Cerebellar nuclear complex (tissue), 1 donor: ENCODE measurements at places on chromosomes 6 and 20.

GRCh38 chr6:75234126-75234865 lies 9.3 kb downstream of the COX7A2 start:
- peak; percentile 1 for DNase-seq

DNA sequence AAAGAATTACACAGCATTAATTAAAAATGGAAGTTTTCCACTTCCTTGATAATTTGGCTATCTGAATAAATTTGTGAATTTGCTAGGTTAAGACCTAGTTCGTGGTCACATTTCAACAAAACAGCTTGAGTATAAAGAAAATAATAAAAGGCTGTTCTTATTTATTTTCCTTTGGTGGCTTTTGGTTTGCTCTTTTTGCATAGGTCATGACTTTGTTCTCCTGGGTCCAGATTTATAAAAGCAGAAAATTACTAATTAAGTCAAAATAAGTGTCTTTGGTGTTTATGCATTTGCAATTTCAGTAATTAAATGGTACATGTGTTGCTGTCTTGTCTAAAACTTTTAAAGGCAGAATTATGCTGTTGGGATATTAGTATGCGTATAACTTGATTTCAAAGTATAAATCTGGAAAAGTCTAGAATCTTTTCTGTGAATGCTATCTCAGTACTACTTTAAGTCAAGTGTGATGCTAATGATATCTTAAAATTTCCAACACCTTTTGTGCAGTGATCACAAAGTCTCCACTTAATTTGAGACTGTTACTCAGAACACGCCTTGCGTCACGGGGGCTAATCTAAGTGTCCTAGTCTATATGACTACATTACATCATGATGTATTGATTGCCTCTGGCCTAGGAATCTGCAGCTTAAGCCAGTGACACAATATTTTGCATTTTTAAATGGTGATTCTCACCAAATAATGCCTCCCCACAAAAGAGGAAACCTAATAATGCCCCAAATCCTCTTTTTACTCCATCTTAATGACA lies 41.0 kb downstream of the GNAS start:
- DNase-seq, result no peak

DNA sequence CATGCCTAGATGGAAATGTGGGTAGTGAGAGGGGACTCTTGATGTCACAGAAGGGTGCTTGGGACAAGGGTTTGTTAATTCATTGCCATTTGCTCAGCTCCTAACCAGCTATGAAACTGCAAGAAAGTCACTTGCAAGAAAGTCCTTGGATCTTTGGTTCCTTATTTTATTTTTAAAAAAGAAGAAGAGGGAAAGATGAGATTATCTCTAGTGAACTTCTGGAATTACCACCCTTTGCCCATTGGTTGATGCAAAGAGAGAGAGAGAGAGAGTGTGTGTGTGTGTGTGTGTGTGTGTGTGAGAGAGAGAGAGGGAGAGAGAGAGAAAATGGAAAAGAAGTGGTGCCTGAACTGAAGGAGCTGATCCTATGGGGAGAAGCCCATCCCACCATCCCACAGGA lies 4.6 kb upstream of the SFT2D1 start:
- no peak for DNase-seq

- no peak for DNase-seq
These were observed 8.6 kb upstream of the JPH2 start for GRCh38 chr20:44195605-44196004.

- DNase-seq, result no peak
These were observed 73.9 kb downstream of the PKIB start for GRCh38 chr6:122683989-122684651.

DNA sequence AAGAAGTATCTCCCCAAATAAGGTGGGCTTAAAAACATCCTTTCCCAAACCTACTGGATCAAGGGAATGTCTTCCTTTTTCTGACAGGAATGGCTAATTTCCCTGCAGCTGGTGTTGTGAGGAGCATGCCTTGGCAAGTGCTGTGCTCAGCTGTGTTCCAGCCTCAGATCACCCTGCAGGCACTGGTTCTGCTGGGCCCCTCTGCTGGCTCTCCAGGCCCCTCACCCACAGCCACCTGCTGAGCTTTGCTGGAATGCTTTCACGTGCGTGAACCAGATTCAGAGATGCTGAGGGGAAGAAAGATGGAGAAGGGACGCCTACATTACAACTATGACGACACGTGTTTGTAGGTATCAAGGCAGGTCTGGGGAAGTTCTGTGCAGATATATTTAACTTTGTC lies 71.3 kb upstream of the FOXC1 start:
- no peak for DNase-seq

GRCh38 chr6:30002871-30003270 lies 58.2 kb upstream of the POLR1H start:
- no peak for DNase-seq

DNA sequence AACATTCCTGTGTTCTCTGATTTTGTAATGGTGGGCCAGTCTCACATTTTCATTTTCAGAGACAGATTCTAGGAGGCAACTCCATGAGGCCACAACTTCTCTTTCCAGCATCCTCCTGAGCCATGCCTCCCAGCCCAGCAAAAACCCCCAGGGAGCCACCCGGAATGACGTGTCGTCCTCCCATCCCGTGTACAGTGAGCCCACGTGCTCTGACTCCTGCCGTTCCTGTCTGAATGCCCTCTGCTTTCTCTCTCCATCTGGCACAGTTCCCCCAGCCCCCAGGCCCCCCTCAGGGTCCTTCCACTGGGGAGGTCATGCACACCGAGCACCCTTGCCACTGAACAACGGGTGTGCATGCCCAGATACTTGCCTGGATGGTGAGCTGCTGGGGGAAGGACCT lies 38.0 kb downstream of the C20orf203 start:
- no peak for DNase-seq

GRCh38 chr6:53067849-53068361 lies 2.7 kb downstream of the FBXO9 start:
- no peak for DNase-seq

- DNase-seq, result no peak
These were observed 57.9 kb downstream of the KCNB1 start for GRCh38 chr20:49424536-49424935.

- DNase-seq, result no peak
These were observed 68.9 kb downstream of the EDN1 start for GRCh38 chr6:12359036-12359435.

GRCh38 chr6:37539171-37540028 lies 39.7 kb upstream of the CCDC167 start:
- DNase-seq, result no peak
